CD4-positive, alpha-beta memory T cell (primary cell): ENCODE measurements at places on chromosomes 5 and 9.

DNA sequence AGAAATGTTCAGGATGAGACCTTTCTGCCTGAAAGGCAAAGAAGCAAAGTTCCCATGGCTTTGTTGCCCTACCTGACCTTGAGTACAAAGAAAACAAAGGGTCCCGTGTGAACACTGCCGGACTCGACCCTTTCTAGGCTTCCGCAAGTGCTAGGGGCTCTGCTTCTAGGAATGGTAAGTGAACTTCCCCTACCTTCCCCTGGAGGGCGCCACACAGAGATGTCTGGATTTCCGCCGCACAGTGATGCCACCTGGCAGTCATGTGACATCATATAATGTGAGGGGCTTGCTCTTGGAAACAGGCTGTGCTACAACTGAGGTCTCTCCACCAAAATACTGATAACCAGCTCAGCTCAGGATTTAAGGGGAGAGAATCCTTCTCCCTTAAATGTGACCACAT lies 56.6 kb downstream of the HSD17B3 start:
- DNase-seq = no peak

GRCh38 chr5:98810206-98810605 lies 36.7 kb downstream of the RGMB start:
- DNase-seq = no peak

DNA sequence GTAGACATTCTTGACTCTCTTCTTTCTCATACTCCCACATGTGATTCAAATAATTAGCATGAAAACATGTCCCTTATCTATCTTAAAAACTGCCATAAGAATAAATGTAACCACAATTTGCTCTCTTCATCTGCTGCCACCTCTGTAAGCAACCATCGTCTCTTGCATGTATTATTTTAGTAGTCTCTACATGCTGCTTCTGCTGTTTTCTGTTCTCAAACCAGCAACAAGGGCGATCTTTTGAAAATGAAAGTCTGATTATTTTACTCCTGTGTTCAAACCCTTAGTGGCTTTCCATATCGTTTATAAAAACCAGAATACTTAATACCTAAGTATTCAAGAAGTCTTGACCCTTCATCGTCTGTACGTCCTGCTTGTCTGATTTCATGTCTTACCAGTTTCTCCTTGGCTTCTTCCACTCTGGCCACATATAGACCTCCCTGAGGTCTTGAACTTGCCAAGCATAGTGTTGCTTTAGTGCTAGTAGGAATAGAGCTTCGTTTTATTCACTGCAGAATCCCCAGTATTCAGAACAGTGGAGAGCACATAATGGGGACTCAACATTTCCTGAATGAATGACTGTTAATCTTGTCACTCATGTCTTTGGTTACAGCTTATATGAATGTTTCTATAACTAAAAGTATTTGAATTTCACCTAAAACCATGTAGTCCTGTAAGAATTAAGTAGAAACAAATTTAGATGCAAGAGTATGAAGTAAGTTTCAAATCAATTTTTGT lies 10.6 kb downstream of the CDC42SE2 start:
- DNase-seq = no peak

- no peak for DNase-seq
Observed at GRCh38 chr5:62007457-62007856, 298.5 kb upstream of the KIF2A start.

- no peak for DNase-seq
Observed at GRCh38 chr5:179413086-179413690, 67.9 kb upstream of the ADAMTS2 start.

DNA sequence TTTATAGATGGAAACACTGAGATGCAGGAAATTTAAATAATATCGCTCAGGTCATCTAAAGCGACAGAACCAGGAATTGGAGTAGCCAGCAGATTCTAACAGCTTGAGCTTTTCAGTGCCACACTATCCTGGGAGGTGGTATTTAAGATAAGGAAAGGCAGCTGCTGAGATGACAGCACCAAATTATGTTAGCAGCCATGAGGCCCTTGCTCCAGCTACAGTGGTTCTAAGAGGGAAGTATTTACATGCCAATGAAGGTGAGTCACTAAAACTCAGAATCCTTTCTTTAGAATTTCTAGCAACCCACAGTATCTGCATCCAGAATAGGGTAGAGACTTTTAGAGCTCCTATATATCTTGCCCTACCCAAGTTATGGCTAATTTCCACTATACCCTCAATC lies 127.0 kb upstream of the VLDLR start:
- DNase-seq = no peak

GRCh38 chr9:79041266-79041665 lies 530.5 kb upstream of the TLE4 start:
- no peak for DNase-seq

DNA sequence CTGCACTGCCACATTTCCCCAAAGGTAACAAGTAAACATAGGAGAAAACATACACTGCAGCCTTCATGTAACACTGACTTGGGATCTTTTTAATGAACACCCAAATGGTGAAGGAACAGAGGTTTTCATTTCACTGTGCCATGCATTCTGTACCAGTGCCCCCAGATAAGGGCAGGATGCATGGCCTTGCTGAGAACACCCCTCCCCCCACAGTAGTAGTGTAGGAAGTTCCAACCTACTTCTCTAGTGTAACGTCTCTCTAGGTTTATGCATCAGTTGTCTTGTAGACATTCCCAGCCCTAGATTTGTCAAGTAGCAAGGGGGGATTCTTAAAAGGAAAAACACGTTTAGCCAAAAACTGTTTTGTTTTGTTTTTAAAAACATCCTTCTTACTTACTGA lies 29.9 kb downstream of the MAP3K1 start:
- no peak for DNase-seq

DNA sequence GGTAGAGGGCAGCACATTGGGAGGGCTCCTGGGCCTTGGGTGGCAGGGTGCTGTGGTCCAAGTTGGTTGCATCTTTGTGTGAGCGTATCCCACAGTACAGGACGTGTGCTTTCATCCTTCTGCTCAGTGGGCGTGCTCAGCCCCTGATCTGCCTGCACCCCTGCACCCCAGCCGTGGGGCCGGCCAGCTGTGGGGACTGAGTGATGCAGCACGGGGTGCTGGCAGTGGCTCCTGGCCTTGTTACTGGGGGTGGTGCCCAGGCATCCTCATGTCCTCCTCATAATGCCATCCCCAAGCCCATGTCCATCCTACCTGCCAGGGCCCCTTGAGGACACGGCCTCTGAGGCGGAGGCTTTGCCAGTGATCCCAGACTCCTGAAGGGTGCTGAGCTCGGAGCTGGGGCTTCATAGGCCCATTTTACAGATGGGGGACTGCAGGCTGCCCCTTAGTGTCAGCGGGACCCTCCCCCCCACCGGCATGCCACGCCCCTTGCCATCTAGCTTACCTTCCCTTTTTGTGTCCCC lies 100.7 kb downstream of the PHF2 start:
- no peak for DNase-seq

- no peak for DNase-seq
Observed at GRCh38 chr5:17785774-17786173, 151.5 kb downstream of the TAF11L14 start.

GRCh38 chr9:10265153-10265631 lies 347.6 kb downstream of the PTPRD start:
- no peak for DNase-seq

GRCh38 chr9:123324767-123325183 lies 31.2 kb upstream of the CRB2 start:
- DNase-seq = no peak

- no peak for DNase-seq
Observed at GRCh38 chr5:14545308-14545707, 36.3 kb upstream of the OTULINL start.

DNA sequence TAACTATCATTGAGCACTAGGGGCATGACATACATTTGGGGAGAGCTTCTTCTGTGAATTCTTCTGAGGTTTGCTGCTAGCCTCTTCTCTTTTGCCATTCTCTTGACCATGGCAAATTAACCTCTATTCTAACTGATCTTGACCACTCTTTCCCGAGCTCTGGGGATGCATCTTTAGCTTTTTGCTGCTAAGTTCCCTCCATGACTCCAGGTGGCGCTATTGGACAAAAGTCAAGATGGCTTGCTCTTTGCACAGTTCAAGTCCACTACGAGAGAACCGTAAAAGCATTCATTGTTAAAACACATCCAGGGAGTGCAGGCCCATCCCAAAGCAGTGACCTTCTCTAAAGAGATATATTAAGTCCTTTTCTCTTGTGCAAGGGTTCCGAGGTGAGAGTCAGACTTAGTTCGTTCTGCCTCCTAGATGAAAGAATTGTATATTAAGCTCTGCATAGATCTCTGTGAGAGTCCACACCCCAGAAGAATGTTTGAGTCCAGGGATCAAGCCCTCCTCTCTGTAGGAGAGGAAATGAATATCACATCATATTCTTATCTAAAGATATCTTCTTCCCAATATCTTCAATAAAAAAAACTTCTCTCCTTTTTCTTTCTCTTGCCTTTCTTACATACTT lies 1152.9 kb upstream of the CDH6 start:
- no peak for DNase-seq

DNA sequence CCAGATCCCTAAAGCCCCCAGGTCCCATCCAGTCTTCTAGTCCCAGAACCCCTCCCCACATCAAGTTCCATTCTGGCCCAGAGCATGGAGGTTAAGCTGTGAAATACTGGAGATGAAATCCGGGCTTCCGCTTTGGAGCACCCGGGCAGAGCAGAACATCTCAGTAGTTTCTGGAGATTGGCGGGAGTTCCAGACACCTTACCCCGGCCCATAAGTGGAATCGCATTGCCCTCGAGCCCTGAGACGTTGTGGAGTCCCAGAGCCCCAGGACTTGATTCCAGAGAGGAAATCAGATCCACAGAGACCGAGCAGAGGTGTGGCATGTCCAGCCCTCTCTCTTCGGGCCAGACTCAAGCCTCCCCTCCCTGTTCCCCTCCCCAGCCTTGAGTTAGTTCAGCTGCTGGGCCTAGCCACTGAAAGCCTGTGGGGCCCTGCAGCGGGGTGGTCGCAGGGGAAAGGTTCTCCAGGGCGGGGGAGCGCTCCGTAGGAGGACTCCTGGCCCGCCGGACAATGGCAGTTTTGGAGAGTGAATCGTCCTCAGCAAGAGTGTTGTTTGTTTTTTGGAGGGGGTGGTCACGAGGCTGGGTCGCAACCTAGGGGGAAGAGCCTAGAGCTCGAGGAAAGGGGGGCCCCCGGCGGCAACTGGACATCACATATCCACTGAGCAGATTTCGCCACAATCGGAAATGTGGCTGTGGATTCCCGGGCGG lies 1.0 kb upstream of the PAX5 start:
- no peak for DNase-seq

DNA sequence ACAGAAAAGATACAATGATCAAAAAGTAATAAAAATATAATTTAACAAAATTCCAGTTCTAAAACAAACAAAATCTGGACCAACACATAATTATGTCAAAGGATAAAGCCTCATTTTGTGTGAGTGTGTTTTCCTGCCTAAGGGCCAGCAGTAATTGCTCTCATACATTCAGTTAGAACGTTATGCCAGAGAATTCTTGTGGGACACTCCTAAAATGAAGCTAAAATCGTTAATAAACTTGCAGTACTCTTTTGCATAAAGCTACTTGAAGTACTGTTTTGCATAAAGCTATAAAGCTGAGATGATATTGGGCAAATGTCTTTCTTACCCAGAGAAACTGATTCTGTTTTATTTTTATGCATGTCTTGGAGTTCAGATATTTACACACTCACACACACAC lies 1072.3 kb downstream of the MAT2B start:
- DNase-seq = no peak
